Renal cortex interstitium (tissue), 15 donors: ENCODE measurements at places on chromosomes 12 and 14. TPM values are rescaled to one million over a fixed set of nuclear protein-coding genes. Genes with fewer than 3 reads are reported as not detected.

MANSC1 gene
- polyA plus RNA-seq, result 25.2 TPM

DNA sequence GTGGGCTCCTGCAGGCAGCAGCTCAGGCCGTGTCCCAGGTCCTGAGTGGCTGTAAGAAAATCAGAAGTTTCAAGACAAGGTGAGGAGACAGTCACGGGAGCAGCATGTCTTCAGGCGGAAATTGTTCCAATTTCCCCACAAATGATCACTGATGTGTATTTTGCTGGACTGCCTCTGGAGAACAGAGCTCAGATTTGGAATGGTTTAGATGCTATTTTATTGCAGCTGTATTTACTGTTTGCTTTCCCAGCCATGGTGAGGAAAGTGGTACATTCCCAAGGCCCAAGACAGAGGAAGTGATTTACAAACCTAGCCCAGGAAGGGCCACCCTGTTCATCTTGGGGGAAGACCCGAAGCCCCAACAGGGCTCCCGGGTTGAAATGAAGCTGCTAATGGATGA lies 195.6 kb downstream of the CHST11 start:
- no peak for DNase-seq

DNA sequence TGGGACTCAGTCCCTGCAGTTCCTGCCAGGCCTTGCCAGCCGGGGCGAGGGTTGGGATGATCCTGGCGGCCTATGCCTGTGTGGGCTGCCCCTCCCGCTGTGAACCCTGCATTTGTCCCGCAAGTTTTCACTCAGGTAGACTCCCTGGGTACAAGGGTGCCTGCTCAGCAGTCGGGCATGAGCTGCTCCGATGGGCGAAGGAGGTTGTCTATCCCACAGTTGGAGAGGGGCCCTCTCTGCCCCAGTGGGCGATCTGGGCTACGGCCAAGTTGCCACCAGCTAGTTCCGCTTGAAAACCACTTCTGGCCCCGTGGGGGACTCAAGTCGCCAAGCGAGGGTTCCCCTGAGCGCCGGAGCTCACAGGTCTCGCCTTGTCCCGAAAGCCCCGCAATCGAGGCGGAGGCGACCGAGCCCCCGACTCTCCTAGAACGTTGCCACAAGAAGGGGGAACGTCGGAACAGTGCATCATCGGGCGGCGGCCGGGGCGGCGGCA lies 365 bp upstream of the TPI1 start:
- no peak for DNase-seq

- no peak for DNase-seq
These were observed 61.5 kb downstream of the PDE3A start for GRCh38 chr12:20429852-20430251.

DNA sequence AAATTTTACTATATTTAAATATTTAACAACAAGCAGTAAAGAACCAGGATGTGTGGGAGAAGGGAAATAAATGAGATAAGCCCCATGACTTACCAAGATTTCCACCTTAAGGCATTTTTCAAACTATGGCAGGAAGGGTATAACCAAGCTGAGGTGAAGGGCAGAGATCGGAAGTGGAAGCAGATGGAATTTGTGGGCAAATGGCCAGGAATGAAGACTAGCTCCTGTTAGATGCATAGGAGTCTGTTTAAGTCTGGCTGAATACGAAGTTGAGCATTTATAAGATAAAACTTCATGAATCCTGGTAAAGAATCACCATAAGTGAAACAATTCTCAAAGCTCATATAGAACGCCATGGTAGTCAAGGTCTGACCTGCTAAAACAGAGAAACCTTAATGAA lies 163.5 kb downstream of the DIO2 start:
- DNase-seq, result no peak

GRCh38 chr14:59776468-59776867 lies 94.1 kb downstream of the RTN1 start:
- no peak for DNase-seq
